NCI-H187 (cell line): ENCODE measurements at places on chromosomes 3 and 15.

GRCh38 chr15:32723171-32723948 is 5.6 kb downstream of the GREM1 start:
- DNase-seq, result no peak

- DNase-seq, result no peak
Measured at GRCh38 chr3:113064183-113064582, 73.4 kb downstream of the GTPBP8 start.

- DNase-seq, result no peak
Measured at GRCh38 chr3:161296814-161297213, 74.5 kb downstream of the SPTSSB start.

GRCh38 chr3:128338536-128339330 is 128.0 kb downstream of the DNAJB8 start:
- no peak for DNase-seq

DNA sequence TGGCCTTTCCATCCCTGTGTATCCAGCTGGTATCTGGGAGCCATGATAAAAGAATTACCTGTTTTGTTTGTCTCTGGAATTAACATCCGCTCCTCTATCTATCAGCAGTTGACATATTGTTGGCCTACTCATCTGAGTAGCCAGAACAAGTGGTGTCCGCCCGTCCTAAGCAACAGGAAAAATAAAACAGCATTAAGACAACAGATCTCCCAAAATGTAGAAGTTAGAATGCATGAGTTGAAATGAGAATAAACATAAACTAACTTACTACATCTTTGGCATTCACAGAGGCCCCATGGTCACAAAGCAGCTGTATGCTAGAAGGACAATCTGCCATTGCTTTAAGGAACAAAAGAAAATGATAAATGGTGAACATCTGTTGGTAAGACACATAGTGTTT is 75.9 kb downstream of the UACA start:
- DNase-seq, result no peak

- DNase-seq, result no peak
Measured at GRCh38 chr3:181935915-181936314, 224.2 kb downstream of the SOX2 start.
